ENCODE measurements at places on chromosomes 7 and 10. TPM values are rescaled to one million over a fixed set of nuclear protein-coding genes. Genes with fewer than 3 reads are reported as not detected.

Gene UTF1
- 5.3 TPM for polyA plus RNA-seq

Gene OR6B1
- 0.53 TPM for polyA plus RNA-seq

Gene TOMM7
- 499 TPM for polyA plus RNA-seq

Gene OR2A1
- polyA plus RNA-seq, result 0.20 TPM

Gene SDK1
- 20.0 TPM for polyA plus RNA-seq

Gene RSPH10B
- 54.7 TPM for polyA plus RNA-seq

Gene PLAC9
- 47.0 TPM for polyA plus RNA-seq

Gene ZNF117
- polyA plus RNA-seq, result 5.8 TPM

Gene NEUROD6
- not detected for polyA plus RNA-seq

Gene ADRA2A
- polyA plus RNA-seq, result 6.5 TPM

Gene STK31
- polyA plus RNA-seq, result 76.8 TPM

DNA sequence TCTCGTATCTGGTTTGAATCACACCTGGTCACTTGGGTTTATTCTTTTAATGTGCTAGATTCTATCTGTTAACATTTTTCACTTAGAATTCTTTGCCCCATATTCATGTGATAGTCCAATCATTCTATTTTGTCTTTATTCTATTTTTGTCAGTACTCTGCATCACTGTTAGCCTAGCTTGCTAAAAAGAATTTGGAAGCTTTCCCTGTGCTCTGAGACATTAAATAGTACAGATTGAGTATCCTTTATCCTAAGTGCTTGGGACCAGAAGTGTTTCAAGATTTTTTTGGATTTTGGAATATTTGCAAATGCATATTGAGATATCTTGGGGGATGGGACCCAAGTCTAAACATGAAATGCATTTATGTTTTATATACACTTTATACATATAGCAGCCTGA is 51.0 kb downstream of the RALA start:
- DNase-seq, result no peak

DNA sequence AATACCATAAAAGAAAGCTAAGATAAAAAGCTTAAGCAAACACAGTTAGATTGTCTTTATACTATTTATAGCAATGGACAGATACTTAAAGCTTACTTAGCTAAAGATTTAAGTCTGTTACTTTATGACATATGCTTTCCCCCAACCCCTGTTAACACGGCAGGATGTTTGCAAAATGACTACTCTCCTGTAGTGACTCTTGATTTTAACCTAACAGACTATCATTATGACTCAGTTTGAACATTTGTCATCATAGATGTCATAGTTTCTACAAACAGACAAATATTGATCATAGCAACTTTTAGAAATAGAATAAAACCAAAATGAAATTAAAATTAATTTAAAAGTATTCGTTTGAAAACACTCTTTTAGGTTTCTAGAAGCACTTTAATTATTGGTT is 7.8 kb upstream of the COMMD3 start:
- no peak for DNase-seq

DNA sequence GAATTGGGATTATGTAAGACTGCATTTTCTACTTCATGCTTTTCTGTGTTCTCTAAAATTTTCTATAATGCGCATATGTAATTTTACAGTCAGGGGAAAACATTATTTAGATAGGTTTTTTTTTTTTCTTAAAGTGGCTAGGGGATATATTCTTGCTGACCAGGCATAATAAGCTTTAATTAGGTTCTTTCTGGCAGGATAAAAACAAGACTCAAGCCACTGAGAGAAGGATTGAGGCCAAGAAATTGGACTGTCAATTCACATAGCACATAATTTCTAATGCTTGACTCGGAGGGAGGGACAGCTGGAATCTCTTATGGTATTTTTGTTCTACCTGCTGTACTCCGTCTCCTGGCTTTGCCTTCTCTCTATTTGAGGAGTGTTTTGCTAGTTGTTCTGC is 119.8 kb upstream of the NPVF start:
- no peak for DNase-seq

DNA sequence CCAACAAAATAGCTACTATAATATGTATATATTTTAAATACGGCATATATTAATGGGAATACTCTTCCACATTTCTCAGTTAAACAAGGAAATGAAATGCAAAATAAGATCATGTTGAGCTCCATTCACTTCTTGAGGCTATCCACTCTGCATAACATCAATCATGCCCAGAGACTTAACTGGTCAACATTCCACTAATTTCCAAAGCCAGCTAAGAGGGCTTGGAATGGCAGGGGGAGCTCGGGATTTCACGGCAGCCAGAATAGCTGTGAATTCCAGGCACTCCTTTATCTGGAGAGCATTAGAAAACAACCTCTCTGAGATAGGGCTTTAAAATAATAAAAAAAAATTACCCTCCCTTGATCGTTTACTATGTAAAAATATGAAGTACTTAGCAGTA is 194.9 kb upstream of the CDCA7L start:
- no peak for DNase-seq

GRCh38 chr10:130026670-130027456 is 62.8 kb upstream of the EBF3 start:
- DNase-seq, result no peak

DNA sequence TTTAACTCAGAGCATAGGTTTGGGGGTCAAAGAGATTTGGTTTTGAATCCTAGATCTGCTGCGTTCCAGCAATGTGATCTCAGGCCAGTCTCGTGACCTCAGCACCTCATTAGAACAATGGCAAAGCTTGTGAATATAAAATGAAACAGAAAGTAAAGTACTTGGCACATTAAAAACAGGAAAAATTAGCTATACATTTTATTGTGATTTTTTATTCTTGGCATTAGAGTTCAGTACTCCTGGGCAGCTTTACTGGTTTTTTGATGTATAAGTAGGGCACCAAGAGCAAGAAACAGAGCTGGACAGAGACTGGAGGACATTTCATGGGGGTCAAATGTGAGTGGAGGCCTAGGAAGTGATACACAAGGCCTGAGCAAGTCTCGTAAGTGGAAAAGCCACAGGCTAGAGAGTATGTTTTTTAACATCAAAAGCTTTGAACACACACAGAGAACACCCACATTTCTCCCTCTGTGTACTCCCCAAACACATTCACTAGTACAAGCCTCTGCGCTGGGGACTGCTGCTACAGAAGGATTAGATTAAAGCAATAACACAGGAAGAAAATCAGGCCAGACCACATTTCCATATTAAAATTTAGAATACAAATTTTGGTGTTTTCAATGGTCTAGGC is 157.2 kb upstream of the SLC25A13 start:
- DNase-seq, result no peak

GRCh38 chr7:91098566-91098965 is 165.7 kb upstream of the FZD1 start:
- no peak for DNase-seq

DNA sequence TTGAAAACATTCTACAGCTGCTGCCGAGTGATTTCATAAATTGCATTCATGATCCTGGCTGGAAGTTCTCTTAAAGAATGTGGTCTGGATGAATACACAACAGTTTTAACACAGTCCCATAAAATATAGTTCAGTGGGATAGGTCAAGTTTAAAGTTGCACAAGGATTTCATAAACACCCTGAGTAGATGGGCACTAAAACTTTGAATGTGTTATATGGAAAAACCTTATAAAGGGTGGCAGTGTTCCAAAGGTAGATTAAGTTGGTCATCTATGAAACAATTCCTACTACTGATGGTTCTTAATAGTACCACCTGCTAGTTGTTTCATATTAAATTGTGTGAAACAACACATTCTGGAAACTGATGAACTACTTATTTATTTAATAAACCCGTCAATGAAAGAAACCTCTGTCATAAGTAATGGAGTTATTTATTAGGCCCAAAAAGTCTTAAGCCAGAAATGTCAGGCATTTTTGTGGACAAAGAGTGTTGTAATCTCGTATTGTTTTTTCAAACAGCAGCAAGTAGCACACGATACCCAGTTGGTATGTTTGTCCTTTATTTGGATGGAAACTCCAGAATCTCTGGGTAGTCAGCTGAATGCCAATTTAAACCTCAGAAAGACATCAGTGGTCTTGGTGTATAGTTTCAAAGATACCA is 14.3 kb upstream of the RPA3 start:
- no peak for DNase-seq

- DNase-seq, result no peak
Observed at GRCh38 chr7:155830961-155831806, 18.9 kb upstream of the SHH start.

DNA sequence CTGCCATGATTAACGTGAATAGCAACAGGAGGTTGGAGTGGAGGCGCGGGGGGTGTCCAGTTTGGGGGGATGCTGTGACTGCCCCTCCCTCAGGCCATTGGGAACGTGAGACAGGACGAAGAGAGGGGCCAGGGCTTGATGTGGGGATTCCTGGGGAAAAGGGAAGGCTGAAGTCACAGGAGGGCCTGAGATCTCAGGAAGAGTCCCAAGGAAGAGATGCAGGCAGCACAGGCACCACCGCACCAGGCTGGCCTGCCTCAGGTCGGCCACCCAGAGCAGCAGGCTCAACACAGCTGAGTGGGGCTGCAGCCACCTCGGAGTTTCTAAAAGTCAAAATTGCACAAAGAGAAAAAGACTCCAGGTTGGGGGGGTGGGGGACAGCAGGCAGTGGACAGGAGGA is 86.7 kb downstream of the SLIT1 start:
- DNase-seq, result no peak

DNA sequence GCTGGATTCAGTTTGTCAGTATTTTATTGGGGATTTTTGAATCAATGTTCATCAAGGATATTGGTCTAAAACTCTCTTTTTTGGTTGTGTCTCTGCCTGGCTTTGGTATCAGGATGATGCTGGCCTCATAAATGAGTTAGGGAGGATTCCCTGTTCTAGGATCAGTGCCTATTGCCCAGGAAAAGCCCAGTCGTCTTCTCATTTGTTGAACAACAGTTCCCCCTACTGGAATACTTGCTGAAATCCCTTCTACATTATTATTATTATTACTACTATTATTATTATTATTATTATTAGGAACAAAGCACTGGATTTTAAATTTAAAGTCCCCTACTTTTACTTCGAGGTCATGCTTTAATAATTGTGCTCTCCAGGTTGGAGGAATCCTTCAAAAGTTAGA is 528.9 kb downstream of the MAGI2 start:
- DNase-seq, result no peak

DNA sequence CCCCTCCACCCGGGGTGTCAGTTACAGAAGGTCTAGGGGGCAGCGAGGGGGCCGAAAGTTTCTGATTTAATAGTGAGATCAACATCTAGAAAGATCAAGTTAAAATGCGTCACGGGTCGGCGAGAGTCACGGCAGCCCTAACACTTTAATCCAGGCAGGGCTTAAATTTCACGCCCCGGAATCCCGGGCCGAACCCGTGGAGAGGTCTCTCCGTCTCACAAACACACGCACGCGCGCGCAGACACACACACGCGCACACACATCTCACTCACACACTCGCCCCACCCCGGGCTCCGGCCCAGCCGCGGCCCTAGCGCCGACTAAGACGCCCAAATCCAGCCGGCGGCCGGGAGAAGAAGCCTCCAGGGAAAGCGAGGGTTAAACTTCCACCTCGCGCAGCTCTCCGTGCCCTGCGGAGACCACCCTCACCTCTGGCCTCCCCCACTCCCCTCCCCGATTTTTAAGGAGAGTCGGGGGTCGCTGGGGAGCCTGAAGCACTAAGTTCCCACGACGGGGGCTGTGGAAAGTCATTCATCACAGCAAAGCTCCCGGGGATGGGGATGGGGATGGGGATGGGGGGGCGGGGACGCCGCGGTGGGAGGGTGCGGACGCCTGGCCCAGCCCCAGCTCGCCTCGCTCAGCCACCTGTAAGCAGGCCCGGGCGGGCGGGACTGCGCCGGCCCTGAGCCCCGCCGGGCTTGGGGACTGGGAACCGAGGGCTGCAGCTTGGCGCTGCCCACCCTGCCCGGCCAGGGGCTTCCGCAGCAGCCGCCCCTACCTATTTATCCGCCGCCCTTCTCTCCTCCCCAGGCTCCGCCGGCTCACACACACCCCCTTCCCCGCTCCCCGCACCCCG is 1.6 kb downstream of the PDGFA start:
- DNase-seq, result peak; percentile 38

DNA sequence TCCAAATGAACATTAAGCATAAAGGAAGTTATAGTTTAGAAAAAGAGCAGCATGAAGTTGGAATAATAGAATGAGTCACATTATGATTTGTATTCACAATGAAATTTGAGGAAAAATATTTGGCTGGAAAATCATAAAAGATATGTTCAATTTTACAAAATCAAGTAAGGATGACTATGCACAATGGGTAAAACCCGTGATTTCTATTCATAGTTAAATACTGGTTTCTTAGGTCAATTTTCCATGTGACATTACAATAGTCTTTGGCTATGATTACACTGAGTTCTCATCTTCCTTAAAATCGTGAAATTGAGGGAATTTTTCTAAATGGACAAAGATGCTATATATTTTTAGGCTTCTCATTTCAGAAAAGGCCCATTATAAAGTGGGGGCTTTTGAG is 17.4 kb upstream of the CCDC172 start:
- DNase-seq, result no peak

- peak; percentile 30 for DNase-seq
Observed at GRCh38 chr7:22333680-22334141, 23.2 kb downstream of the RAPGEF5 start.

DNA sequence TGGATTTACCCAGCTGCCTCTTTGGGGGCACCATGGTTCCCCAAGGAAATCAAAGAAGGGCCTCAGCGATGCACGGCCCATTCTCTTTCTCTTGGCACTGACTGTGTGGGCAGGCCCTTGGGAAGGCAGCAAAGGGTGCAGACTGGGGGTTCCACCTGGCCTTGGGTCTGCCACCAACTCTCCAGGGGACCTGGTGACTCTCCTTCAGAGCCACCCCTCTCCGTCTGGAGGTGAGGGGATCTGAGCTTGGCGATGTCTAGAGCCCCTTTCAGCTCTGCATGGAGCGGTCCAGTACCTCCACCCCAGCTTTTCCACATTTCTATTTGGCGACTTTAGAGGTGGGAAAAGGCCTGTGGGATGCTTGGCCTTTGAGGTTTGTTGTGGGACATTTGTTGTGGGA is 69.1 kb downstream of the C10orf120 start:
- DNase-seq, result no peak

GRCh38 chr7:111771638-111772037 is 209.3 kb upstream of the IMMP2L start:
- no peak for DNase-seq

GRCh38 chr10:15374156-15374555 is 3.1 kb upstream of the FAM171A1 start:
- no peak for DNase-seq

DNA sequence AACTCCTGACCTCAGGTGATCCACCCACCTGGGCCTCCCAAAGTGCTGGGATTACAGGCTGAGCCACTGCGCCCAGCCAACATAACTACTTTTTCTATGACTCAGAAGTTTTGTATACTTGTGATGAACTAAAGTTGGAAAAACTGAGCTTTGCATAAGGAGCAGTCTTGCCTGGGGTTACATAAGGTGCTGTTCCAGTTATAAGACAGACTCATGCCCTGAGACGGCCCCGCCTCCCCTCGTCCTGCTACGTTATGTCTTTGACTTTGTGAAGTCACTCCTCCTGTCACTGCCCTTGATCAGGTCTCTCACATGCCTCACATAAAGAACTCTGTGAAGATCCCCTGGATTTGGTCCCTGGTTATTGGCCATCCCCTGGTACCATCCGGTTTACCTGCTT is 40.4 kb upstream of the OPN4 start:
- no peak for DNase-seq

GRCh38 chr10:121774404-121774803 is 153.4 kb downstream of the ATE1 start:
- DNase-seq, result no peak

- DNase-seq, result no peak
Observed at GRCh38 chr10:11530806-11531205, 80.6 kb downstream of the USP6NL start.

Data from testis (tissue), 5 donors.